ENCODE measurements at places on chromosomes 2 and 18.

DNA sequence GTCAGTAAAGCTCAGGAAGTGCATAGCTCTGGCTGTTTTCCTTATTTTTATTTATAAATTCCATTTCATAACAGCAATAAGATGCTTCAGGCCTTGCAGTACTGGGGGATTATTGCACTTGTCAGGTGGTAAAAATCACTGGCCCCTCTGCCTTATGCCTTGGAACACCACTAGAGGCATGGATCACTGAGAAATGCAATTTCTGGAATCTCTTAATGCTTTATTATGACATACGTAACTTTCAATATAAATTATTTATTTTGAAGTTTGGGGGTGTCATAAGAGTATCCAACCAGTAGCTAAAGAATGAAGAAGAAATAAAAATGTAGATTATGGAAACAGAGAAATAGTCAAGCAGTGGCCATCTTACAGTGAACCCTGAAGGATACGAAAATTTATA lies 183.1 kb downstream of the FIGN start:
- no peak for DNase-seq

- DNase-seq: no peak
These were observed 45.9 kb downstream of the AGAP1 start for GRCh38 chr2:235539773-235540172.

DNA sequence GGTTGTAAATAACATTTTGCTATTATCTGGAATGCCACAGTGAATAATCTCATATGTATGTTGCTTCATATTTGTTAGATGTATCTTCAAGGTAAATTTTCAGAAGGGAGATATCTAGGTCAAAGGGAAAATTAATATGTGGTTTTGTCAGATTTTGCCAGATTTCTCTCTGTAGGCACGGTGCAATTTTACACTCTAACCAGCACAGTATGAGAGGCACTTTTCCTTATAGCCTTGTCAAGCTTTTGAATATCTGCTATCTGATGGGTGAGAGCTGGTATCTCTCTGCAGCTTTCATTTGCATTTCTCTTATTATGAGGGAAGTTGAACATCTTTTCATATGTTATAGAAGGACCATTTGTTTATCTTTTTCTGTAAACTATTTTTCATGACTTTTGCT lies 175.7 kb upstream of the PGAP1 start:
- no peak for DNase-seq

DNA sequence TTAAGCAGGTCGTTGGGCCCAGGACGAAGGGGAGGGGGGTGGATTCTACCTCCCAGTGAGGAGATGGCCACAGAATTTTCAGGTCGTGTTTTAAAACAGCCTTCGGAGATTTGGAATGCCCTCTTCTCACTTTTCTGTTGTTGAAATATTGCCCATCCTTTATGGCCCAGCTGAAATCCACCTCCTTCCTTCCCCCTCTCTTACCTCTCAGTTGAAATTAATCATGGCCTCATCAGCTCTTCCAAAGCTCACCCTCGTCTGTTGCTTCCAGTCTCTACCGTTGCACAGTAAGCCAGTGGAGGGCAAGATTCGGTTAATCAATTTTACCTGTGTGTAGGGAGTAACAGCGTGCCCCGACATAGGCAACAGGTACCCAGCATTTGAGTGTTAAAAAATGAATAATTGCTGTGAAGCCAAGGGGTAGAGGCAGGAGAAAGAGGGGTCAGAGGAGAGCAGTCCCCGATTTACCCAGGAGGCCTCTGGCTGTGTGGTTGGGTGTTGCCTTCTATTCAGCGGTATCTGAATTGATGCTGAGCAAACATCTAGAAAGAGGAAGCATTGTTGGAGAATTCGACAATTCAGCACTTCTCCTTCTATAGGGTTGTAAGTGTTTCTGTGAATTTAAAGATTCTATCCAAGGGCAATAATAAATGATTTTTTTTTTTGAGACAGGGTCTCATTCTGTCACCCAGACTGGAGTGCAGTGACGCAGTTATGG lies 8.6 kb upstream of the PDIA6 start:
- no peak for DNase-seq

DNA sequence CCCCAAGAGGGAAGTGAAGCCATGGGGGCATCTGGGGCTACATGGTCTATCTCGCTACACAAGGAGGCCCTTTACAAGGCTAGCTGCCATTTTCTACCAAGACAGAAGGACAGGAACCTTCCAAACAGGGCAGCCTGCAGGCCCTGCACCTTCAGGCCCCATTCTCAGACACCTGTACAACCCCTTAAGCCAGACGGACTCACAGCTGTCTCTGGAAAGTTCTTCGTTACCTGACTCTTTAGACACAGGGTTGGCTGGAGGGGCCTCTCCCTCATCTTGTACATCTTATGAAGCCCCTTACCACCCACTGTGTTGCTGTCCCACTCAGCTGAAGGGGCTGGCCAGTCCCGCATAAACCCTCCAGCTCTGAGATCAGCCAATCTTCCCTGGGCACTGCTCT lies 17.2 kb downstream of the TMEM127 start:
- DNase-seq: no peak

GRCh38 chr2:232436381-232437194 lies 19.4 kb upstream of the ALPI start:
- DNase-seq: no peak

- no peak for DNase-seq
These were observed 13.1 kb downstream of the RNU2-63P start for GRCh38 chr2:88003074-88003755.

DNA sequence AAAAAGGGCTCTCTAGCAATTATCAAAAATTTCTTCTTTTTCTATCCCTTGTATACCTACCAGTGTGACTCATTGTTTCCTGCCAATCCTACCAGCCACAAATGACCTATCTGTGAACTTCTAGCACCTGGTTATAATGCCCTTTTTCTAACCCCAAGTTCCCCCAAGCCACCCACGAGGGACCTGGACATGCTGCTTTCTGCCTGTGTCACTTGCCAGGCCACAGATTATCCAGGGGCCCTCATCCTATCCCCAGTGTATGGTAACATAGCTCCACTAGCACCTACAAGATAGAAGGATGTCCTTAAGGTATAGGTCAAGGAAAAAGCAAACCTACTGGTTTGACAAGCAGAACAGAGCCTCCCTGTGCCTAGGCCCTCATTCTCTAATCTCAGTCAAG lies 26.8 kb downstream of the AAK1 start:
- DNase-seq: no peak

DNA sequence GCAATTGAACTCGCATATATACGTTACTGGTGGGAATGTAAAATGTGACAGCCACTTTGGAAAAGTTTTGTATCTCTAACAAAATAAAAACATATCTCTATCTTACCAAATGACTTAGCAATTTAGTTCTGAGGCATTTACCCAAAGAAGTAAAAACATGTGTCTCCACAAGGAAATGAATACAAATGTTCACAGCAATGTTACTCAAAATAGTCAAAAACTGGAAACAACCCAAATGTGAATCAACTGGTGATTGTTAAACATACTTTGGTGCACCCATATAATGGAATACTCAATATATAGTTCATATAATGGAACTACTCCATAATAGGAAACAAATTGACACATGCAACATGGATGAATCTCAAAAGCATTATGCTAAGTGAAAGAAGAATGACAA lies 70.4 kb upstream of the DNER start:
- no peak for DNase-seq
